ENCODE measurements at places on chromosomes 5 and 9.
A peak's percentile ranks its signal among the peaks of the same experiment; 100 is the strongest.

DNA sequence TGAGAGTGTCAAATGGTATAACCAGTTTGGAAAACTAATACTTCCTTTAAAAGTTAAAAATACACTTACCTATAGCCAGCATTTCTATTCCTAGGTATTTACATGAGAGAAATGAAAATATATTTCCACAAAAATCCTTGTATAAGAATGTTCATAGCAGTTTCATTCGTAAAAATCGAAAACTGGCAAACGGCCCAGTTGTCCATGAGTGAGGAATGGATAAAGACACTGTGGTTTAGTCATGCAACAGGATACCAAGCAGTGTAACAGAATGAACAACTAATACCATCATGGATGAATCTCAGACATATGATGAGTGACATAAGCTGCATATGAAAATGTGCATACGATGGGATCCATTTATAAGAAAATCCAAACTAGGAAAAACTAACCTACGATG is 136.7 kb downstream of the MACROH2A1 start:
- no peak for DNase-seq

- no peak for DNase-seq
These were observed 38.5 kb downstream of the VPS13A start for GRCh38 chr9:77215874-77216273.

DNA sequence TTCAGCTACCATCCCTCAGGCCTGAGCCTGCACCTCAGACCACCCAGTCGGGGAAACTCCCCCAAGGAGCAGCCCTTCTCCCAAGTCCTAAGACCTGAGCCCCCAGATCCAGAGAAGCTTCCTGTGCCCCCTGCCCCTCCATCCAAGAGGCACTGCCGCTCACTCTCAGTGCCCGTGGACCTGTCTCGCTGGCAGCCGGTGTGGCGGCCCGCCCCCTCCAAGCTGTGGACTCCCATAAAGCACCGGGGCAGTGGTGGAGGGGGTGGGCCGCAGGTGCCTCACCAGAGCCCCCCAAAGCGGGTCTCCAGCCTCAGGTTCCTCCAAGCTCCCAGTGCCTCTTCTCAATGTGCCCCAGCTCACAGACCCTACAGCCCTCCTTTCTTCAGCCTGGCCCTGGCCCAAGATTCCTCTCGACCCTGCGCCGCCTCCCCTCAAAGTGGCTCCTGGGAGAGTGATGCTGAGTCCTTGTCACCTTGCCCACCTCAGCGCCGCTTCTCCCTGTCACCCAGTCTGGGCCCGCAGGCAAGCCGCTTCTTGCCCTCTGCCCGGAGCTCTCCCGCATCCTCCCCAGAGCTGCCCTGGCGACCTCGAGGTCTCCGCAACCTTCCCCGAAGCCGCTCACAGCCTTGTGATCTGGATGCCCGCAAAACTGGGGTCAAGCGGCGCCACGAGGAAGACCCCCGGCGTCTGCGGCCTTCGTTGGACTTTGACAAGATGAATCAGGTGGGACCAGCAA is 7.0 kb downstream of the FAM53C start:
- DNase-seq, result no peak

GRCh38 chr5:23042226-23042625 is 189.1 kb upstream of the CDH12 start:
- no peak for DNase-seq

GRCh38 chr5:177472460-177473442 is 683 bp downstream of the DBN1 start:
- DNase-seq, result peak; percentile 86

DNA sequence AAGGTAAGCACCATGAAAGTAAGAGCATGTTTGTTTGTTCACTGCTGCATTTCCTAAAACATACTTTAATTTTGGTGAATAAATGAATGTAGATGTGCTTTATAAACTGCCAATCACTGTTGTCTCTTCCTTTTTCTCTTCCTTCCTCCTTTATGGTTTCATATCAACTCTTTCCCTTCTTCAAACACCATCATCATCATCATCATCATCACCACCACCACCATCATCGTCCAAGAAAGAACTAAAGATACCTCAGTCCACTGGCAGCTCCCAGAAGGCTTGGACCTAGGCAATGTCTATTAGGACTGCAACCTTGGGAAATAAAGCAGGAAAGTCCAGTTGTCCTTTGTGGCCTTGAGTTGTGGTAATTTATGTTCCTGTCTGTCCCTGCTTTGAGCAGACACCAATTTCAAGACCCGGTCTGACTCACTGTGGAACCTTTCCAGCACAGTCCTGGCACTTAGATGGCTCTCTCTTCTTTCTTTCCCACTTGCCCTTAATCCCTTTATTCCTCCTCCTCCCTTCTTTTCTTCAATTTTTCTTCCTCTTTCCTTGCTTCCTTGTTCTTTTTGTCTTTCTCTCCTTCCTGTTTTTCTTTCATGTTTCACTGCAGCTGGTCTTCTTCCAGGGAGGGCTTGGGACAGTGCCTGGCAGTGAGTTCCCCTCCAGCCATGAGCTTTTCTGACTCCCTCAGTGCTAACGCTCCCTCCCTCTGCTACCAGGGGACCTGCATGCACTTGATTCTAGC is 99.3 kb downstream of the ANGPTL2 start:
- DNase-seq, result no peak

DNA sequence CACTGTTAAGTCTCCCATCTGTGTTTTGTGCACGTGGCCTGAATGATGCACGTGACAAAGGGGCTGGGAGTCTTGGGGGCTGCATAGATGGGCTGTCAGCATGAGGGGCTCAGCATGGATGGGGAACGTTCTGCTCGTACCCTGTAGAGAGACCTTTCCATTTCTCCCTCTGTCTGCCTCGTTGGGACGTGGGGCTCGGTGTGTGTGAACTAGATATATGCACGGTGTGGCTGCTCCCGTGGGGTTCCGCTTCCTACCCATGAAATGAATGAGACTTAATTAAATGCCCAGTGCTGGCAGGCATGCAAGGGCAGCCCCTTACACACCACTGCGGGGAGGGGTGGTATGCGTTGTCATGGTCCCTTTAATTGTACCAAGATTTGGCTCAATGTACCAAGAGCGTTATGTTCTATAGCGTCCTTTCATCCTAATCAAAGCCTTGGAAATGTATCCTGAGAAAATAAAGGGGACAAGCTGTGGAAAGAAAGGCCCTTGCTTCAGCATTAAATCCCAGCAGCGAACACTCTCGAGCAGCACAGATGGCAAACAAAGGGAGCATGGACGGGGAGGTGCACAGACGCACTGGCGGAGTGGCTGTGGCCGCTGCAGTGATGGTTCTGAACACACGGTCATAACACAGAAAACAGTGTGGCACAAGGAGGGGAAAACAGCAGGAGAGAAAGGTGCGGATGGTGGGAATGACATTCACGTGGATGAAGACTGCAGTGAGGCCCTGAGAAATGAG is 66.8 kb downstream of the RASGEF1C start:
- DNase-seq, result no peak

GRCh38 chr5:124923131-124923530 is 176.7 kb upstream of the ZNF608 start:
- DNase-seq, result no peak

- no peak for DNase-seq
These were observed 12.6 kb downstream of the OLFML2A start for GRCh38 chr9:124789531-124789930.

GRCh38 chr5:10566543-10567068 is 2.7 kb downstream of the ANKRD33B start:
- no peak for DNase-seq

DNA sequence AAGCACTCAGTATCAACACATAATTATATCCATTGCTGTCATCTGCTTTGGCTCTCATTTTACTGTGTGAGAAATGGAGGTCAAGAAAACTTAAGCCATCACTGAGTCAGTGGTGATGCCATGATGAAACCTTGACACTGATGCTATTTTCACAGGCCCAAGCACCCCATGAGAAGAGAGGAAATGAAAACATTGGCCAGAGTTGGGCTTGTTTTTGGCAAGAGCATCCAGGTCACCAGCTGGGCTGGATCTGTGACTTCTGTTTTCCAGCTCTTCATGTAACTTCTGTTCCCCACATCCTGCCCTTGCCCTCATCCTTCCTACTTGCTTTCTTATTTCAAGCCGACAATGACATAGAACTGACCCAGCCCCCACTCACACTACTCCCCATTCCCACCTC is 10.0 kb downstream of the LCP2 start:
- DNase-seq, result no peak

DNA sequence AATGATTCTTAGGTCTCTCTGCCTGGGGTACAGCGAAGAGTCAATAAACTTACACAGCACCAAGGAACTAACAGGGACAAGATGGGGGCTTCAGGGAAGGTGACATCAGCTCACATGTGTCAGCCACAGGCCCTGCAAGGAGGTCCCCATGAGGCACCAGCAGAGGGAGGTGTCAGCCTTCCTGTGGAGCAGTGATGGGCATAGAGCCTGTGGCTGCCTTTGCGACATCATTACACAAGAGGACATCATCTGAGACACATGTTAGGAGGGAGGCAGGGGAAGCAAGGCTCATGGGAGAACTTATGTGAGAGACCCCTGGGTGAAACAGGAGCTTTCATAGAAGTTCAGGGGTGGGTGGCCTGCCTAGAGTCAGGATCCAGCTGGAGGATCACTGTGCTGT is 389.6 kb downstream of the SEMA5A start:
- DNase-seq, result peak; percentile 24

DNA sequence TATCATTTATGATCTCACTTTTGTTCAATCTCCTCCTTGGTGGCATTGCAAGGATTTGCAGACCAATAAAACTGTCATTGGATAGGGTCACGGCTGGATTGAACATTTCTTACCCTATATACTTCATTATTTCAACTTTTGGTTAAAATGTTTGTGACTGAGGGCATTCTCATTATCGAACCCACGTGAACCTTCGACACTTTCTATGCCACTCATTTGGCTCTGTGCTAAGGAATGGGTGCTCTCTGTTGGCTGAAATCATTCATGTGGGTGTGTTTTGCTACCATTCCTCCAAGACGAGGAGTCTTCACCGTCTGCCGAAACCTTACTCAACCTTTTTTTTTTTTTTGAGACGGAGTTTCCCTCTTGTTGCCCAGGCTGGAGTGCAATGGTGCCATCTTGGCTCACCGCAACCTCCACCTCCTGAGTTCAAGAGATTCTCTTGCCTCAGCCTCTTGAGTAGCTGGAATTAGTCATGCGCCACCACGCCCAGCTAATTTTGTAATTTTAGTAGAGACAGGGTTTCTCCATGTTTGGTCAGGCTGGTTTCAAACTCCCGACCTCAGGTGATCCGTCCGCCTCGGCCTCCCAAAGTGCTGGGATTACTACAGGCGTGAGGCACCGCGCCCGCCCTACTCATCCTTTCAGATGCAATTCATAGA is 62.5 kb downstream of the CSNK1A1 start:
- DNase-seq, result no peak

DNA sequence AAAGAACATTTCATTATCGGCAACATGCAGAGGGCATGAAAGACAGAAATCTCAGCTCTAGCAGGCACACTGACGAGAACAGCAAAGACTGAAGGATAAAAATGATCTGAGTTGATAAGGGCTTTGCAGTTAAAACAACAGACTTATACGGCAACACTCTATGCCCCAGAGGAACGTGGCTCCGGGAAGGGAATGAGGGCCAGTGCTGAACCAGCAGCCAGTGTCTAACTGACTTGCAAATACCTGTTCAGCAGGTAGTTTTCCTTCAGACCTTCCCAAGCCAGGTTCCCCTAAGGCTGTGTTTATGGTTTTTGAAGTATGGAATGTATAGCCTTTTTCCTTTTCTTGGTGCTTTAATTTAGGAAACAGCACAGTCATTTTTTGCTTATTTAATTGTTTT is 121.3 kb upstream of the CDH18 start:
- no peak for DNase-seq

DNA sequence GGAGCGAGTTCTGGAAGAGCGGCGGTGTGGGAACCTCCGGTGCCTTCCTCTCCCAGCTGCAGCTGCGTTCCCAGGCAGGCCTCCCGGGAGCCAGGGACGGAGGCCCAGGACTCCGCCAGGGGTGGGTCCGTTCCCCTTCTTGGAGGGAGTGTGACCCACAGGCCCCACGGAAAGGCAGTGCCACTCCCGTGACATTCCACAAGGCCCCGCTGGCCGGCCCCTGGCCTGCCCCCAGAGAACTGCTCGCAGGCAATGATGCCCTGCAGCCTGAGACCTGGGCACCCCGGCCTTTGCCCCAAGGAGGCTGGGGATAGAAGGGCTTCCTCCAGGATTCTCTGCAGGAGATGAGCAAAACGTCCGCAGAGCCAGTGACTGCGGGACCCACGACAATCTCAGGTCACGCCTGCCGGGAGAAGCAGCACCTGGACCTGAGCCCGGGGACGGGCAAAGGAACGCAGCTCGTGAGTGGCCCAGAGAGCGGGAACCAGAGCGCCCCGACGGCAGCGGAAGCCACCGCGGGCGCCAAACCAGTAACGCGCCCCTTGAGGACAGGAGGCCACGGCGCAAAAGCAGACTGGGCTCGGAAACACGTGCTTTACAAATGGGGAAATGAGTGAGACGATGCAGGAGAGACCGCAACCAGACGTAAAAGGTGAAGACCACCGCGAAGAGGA is 9.3 kb downstream of the OBP2B start:
- DNase-seq, result peak; percentile 50

GRCh38 chr5:126265917-126266316 is 157.3 kb upstream of the GRAMD2B start:
- DNase-seq, result no peak

- no peak for DNase-seq
These were observed 77.5 kb upstream of the SYK start for GRCh38 chr9:90724112-90724511.

DNA sequence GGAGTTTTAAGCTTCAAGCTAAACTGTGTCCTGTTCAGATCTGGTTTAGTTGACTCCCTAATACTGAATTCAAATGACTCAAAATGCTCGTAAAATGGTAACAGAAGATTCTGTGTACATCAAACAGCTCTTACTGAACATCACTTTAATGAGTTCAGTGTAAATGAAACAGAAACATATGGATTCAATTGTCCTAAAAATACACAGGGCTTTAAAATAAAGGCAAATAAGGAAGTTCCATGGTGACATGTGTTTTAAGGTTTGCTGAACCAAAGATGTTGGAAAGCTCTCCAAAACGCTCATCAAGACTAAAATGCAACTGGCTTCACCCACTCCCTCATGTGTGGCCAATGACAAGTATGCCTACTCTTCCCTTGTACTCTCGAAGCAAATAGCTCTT is 340.0 kb upstream of the PIK3R1 start:
- DNase-seq, result no peak

DNA sequence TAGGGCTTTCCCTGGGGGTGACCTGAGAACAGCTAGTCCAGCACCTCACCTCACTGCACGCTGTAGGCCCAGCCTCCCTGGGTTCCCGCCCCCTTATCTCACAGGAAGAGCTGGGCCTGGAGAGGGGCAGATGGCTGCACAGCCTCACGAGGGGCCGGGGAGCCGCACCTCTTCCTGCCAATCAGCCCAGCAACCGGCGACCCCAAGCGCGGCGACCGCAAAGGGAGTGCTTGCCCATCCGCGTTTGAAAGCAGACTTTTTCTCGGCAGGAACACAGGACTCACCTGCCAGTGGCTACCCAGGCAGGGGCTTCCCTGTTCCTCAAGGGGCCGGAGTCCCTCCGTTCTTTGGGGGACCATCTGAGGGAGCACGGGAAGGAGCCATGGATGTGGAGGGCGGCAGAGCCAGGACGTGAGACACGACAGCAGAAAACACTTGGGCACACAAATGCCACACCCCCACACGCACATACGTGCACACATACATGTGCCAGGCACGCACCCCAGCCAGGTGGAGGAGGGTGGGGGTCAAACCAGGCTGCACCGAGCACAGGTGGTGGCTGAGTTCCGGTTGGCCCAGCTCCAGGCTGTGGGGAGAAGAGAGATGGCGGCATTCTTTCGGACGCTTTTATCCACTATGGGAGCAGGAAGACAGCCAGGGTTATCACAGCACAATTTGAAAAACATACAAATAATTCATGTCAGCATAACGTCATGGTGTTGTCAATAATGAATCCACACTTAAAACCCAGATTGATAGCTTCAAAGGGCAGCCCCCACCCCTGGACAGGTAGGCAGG is 11.3 kb downstream of the TMEM250 start:
- peak; percentile 68 for DNase-seq
